ENCODE measurements at places on chromosomes 2 and 18.

DNA sequence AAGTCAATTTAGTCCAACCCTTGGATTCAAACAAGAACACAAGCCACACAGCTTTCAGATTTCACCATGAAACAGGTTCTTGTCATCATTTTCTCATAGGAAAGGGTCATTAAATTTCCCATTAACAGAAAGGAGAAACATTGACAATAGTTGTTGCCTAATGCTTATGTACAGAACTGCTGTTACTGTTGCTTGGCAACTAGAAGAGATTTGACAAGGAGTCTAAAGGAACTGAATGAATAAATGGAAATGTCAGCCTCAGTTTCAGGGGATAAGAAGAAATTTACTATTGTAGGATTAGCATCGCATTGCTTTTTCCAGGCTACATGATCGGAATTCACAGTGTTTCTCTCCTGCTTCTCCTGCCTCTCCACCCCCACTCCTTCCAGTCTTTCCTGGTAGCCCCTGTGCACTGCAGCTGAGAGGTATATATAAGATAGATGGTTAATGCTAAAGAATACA is 90.3 kb downstream of the SPATS2L start:
- no peak for DNase-seq
- peaks cover 15% of the 10 kb centered on the region for H3K4me1 ChIP-seq
- no peaks in the 10 kb centered on the region for H3K27me3 ChIP-seq
- no peak overlapping the region for H3K27ac ChIP-seq
- peaks cover 70% of the 10 kb centered on the region for H3K36me3 ChIP-seq

GRCh38 chr18:49546719-49547273 is 15.1 kb upstream of the LIPG start:
- H3K27ac ChIP-seq = no peak overlapping the region
- no peaks in the 10 kb centered on the region for H3K27me3 ChIP-seq
- peak; percentile 57 for DNase-seq
- H3K4me3 ChIP-seq = no peak overlapping the region
- H3K36me3 ChIP-seq = no peaks in the 10 kb centered on the region
- peaks cover 7% of the 10 kb centered on the region for H3K4me1 ChIP-seq

- H3K4me1 ChIP-seq = no peaks in the 10 kb centered on the region
- H3K27ac ChIP-seq = no peak overlapping the region
- no peak overlapping the region for H3K4me3 ChIP-seq
- no peaks in the 10 kb centered on the region for H3K27me3 ChIP-seq
- DNase-seq = no peak
- H3K36me3 ChIP-seq = no peaks in the 10 kb centered on the region
These were observed 46.0 kb upstream of the RIT2 start for GRCh38 chr18:43161528-43161927.

GRCh38 chr2:129734343-129735034 is 245.0 kb upstream of the RAB6C start:
- DNase-seq = no peak
- no peaks in the 10 kb centered on the region for H3K4me1 ChIP-seq
- no peaks in the 10 kb centered on the region for H3K27me3 ChIP-seq
- no peaks in the 10 kb centered on the region for H3K36me3 ChIP-seq

DNA sequence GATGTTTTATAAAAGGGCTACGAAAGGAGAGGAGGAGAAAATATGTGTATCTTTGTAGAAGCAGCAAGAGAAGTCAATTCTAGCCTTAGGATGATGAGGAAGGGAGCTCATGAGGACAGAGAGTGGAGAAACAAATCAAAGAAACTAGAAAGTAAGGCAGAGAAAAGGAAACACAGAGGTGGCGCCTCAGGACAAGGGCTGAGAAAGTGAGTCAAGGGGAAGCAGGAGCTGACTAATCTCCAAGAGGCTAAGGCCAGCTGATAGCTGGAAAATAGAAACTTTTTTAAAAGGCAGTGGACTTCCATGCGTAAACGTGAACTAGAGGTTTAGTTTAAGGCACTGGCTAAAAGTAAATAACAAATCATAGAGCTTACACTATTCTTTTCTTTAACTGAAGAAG is 173.3 kb downstream of the ANKRD44 start:
- no peak for DNase-seq
- no peak overlapping the region for H3K4me3 ChIP-seq
- no peaks in the 10 kb centered on the region for H3K36me3 ChIP-seq
- no peak overlapping the region for H3K27ac ChIP-seq
- H3K4me1 ChIP-seq = no peaks in the 10 kb centered on the region

DNA sequence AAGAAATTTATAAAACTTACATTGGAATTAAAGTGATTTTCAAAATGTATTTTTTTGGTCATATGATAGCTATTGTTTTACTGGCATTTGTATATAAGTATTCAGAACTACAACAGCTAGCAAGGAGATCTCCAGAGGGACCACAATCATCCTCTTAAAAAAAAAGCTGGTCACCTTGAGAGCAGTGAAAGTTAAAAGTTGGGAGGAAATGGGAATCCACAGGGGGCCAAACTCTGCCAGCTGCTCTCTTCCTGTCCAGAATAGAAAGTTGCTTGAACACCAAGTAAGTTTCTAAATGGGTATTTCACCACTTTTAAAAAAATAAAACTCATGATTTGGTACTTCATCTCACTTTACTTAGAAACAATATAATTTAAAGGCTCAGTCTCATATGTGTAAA is 1025.1 kb downstream of the LRP1B start:
- H3K36me3 ChIP-seq = no peaks in the 10 kb centered on the region
- DNase-seq = peak; percentile 27
- H3K4me3 ChIP-seq = no peak overlapping the region
- H3K4me1 ChIP-seq = no peaks in the 10 kb centered on the region
- H3K27me3 ChIP-seq = no peaks in the 10 kb centered on the region
